Naive thymus-derived CD8-positive, alpha-beta T cell (primary cell): ENCODE measurements at places on chromosomes 6 and 20. TPM values are rescaled to one million over a fixed set of nuclear protein-coding genes. Genes with fewer than 3 reads are reported as not detected.

TP53RK gene
- 15.2 TPM for polyA plus RNA-seq

- DNase-seq, result no peak
Observed at GRCh38 chr6:155595284-155595683, 139.6 kb upstream of the NOX3 start.

DNA sequence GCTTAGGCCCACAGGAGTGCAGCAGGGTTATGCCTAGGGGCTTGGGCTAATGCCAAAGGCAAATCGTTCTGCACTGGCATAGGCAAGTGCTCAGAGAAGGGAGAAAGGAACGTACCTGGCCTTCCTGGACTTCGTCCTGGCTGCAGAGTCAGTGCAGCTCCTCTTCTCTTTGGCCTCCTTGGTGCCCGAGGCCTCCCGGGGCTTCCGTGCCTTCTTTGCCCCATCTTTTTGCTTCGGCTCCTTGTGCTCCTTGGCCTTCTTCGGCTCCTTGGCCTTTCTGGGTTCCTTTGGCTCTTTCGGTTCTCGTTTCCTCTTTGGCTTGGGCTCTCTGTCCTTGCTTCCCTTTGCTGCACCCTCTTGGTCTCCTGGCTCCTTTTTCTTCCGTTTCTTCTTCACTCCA is 85.2 kb downstream of the CHD6 start:
- no peak for DNase-seq

DNA sequence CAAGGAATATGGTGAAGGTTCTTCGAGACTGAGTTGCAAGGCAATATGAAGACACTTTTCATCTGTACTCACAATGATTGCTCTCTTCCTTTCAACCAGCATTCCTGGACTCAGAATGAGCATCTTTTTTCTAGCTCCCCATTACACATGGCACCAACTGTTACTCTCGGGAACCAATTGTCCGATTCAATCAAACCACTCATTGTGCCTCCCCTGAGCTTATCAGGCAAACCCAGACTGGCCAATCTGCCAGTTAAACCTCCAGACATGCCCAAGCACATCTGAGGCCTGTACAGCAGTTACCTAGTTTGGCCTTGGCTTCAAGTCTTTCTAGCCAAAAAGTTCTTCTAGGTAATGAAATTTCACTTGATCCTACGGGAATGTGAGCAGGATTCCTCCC is 164.1 kb downstream of the ID4 start:
- no peak for DNase-seq

VSX1 gene
- polyA plus RNA-seq, result not detected

SDCBP2 gene
- polyA plus RNA-seq, result 0.81 TPM

TRIM10 gene
- not detected for polyA plus RNA-seq

GRCh38 chr6:128569732-128570679 is 49.6 kb upstream of the PTPRK start:
- no peak for DNase-seq

- DNase-seq, result no peak
Observed at GRCh38 chr6:142819603-142820337, 125.2 kb downstream of the HIVEP2 start.

PPIL4 gene
- polyA plus RNA-seq, result 7.1 TPM

DNA sequence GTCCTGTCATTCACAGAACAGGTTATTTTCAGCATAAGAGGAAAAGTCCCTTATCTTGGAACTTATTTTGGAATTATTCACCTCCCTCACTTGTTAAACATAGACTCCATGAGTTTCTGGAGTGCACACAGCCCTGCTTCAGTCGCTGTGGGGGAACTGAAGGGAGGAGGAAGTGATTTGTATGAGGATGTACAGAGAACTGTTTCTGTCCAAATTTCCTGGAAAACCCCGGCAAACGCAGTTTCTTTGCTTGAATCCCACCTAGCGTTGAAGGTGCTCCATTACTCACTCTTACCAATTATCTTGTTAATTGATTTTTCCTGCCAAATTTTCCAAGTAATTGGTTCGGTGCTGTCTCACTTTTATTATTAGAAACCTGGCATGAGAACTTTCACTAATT is 78.0 kb upstream of the AGPAT4 start:
- DNase-seq, result no peak

- DNase-seq, result no peak
Observed at GRCh38 chr6:40295251-40295950, 291.8 kb downstream of the LRFN2 start.

SEC23B gene
- polyA plus RNA-seq, result 37.9 TPM

- DNase-seq, result no peak
Observed at GRCh38 chr20:47741669-47742608, 43.3 kb downstream of the SULF2 start.

CCDC170 gene
- not detected for polyA plus RNA-seq

DNA sequence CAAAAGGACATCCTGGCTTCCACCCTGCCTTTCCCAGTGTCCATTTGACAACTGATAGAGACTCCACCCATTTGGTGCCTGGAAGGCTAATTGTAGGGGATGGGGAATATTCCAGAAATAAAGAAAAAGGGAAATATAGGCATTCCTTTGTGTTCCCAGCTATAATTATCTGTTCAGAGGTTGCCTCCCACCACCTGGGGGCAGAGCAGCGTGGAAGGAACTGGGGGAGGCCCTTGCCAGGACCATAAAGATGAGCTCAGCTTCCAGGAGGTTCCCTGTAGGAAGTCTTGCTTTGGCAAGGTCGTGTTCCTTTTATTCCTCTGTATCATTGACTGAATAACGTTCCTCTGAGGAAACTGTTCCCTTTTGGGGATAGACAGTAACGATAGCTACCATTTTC is 214.7 kb downstream of the TFAP2C start:
- DNase-seq, result no peak
